ENCODE measurements at places on chromosomes 5 and 9.

GRCh38 chr9:137213160-137214060 is 7.9 kb downstream of the NDOR1 start:
- no peak for DNase-seq

GRCh38 chr5:37039824-37040223 is 163.3 kb downstream of the NIPBL start:
- no peak for DNase-seq

- DNase-seq, result no peak
Observed at GRCh38 chr9:135732569-135733257, 30.7 kb downstream of the KCNT1 start.

GRCh38 chr9:114680259-114681001 is 1.6 kb downstream of the TEX48 start:
- DNase-seq, result no peak

DNA sequence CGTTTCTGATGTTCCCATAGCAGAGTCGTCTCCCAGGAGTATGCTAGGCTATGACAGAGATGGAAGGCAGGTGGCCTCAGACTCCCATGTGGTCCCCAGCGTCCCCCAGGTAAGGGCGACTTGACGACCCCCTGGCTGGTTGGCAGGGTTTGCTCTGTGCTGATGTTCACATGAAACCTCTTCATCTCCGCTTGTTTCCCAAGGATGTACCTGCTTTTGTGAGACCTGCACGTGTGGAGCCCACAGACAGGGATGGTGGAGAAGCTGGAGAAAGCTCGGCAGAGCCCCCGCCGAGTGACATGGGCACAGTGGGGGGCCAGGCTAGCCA is 108.3 kb downstream of the WNK2 start:
- no peak for DNase-seq

DNA sequence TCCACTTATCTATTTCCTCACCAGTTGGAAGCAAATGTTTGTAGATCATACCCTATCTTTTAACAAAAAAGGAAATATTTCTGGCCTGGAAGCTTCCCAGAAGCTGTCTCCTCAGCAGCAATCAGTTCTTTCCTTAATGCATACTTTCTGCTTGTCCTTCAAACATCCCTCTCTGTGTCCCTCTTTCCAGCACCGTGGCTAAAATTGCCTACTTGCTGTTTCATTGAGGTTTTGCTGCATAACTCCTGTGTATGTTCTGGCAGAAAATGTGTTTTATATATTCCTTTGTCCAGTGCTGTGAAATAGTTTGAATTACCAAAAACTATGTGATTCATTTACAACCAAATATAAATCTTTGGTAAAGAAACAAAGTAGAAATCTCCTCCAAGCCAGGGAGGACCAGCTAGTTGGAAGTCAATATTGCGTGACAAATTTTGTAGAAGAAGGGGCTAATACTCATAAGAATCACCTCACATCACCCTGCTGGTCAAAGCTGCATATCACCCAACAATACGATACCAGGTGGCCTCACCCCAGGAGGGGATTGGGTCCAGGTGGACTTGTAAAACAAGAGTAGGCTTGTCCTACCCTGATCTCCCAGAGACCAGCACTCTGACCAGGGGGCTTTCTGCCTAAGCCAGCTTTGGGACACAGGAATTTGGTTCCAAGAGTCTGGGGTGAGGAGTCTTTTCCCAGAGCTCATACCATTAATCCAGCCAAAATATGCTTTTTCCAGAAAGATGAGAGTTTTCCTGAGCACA is 198.4 kb upstream of the SNX2 start:
- no peak for DNase-seq

Measured in Caki2 (cell line).